ENCODE measurements at places on chromosomes 5 and 9.

DNA sequence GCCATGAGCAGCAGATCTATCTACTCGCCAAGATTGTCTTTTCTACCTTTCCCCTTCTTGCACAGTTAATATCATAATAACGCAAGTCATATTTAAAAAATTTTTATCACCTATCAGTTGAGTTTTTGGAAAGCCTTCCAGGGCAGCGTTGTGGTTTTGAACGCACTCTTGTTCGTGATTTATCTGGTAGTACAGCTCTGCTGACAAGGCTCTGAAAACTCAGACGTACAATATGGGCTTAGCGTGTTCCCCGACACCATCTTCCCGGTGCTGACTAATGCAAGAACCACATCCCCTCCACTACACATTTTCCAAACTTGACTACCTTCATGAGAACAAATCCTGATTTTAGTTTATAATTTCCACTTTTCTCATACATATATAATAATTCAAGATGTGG lies 1.6 kb upstream of the NFIL3 start:
- no peak for DNase-seq

- peak; percentile 86 for DNase-seq
Measured at GRCh38 chr5:1555011-1555807, 31.4 kb upstream of the LPCAT1 start.

- DNase-seq, result no peak
Measured at GRCh38 chr5:17696627-17697026, 62.4 kb downstream of the TAF11L14 start.

GRCh38 chr5:122137702-122138101 lies 8.4 kb downstream of the ZNF474 start:
- DNase-seq, result no peak

DNA sequence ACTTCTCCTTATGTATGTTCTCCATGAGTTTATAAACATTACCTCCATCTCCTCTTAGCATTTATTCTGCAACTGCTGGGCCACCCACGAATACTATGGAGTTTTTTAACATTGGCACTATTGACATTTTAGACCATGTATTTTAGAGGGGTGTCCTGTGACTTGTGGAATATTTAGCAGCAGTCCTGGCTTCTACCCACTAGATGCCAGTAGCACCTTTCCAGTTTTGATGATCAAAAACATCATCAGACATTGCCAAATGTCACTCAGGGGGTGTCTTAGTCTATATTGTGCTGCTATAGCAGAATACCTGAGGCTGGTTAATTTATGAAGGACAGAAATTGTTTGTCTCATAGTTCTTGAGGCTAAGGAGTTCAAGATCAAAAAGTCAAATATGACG lies 187.5 kb upstream of the RORB start:
- peak; percentile 54 for DNase-seq

DNA sequence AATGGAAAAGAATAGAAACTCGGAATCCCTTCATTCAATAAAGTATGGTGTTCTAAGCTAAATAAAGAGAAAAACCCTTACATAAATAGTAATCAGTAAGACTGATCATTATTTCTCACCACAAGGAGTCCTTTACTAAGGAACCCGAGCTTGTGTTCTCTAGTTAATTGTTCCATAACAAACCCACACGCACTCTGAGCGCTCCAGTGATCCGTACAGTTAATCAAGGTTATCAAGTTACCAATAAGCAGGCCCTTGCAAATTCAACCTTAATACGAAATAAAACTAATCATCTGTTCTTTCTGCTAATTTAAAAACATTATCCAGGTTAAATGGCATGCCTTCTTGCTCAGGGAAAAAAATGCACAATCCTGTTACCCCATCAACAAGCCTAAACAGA lies 224.4 kb downstream of the FRMD3 start:
- no peak for DNase-seq

DNA sequence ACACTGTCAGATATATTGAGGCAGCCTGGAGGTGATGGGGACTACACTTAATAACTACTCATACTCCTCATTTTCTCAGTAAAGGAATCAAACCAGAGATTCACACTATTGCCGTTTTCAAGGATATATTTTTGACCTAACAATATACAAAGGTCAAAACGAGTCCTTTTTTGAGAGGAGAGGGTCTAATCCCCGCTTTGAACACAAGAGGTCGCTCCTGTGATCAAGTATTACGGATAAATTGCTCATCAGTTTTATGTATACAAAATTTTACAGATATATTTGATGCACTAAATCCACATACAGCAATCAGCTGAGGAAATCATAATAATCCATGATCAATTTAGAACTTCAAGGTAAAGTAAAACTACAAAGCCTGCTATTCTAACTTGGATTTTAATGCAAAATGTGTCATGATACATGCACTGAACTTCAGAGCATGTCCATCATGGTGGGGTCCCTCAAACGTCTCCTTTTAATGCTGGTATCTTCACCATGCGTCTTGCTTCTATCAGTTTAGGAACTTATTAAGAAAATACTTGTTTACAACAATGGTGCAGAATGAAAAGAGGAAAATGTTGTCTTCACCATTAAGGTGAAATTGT lies 2.5 kb upstream of the ISL1 start:
- peak; percentile 69 for DNase-seq

DNA sequence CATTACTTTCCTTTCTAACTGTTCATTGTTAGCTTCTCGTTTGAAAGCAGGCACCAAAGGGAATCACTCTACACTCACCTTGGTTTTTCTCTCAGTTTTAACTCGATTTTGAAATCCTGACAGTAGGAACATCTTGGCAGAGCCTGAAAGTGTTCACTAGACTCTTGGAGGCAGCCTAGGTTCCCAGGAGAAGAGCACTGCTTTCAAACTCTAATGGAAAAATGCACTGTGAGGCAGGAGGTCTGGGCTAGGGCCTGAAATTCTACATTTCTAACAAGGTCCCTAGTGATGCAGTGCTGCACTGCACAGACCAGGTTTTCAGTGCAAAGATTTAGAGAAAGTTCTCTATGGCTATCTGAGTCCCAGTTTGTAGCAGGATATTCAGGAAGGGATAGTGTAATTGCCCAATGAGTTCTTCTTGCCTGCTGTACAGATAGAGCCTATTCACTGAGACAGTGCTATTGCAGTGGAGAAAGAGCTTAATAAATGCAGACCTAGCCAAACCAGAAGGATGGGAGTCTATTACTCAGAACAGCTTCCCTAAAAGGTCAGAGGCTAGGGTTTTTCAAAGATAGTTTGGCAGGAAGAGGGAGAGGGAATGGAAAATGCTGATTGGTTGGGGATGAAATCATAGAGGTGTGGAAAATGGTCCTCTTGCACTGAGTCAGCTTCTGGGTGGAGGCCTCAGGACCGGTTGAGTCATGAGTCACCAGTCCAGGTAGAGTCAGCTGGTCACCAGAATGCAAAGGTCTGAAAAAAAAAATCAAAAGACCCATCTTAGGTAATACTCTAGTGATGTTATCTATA lies 153.9 kb downstream of the GPBP1 start:
- peak; percentile 57 for DNase-seq

Measured in T47D (cell line).